ENCODE measurements at places on chromosomes 7 and 10.

DNA sequence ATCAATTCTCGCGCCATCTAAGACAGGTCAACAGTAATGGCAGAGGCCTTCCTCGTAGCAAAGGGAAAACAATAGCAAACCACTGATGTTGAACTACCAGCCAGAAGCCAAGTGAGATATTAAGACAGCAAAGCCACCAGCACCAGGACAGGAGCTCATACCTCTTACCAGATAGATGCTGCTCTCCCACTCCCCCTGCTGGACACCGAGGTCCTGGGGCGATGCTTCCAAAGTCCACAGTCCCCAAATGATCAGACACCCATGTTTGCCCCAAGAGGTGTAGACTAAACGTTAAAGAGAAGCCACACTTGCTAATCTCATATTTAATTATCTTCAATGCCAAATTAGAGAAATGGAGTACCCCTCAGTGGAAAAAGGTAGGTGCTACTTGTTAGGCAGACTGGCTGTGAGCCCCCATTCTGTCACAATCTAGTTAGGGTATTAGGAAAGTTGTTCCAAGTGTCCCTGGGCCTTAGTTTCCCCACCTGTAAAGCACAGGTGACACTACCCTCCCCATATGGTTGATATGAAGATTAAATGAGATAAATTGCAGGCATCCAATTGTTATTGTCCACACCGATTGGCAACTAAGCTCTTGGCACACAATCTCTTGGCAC lies 39.9 kb downstream of the TOMM7 start:
- DNase-seq = peak; percentile 74

- no peak for DNase-seq
These were observed 905.0 kb downstream of the LRMDA start for GRCh38 chr10:76336213-76336963.

DNA sequence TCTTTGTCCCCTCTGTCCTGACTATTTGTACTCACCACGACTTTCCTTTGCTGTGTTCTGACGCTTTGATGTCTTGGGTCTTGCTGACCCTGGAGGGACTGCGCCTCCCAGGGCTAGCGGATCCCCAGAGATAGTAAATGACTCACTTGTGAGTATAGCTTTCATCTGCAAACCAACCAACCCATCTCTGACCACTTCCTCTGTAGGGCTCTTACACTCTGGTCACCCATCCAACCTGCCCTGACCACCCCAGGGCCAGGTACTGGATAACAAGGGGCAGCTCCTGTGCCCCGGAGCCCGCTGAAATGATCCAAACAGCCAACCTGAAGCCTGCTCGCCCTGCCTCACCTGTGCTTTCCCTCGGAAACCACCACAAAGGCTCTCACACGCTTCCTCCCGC lies 125.2 kb upstream of the CARD11 start:
- DNase-seq = peak; percentile 85

- DNase-seq = no peak
These were observed 94.1 kb upstream of the ZNF800 start for GRCh38 chr7:127486654-127487053.

DNA sequence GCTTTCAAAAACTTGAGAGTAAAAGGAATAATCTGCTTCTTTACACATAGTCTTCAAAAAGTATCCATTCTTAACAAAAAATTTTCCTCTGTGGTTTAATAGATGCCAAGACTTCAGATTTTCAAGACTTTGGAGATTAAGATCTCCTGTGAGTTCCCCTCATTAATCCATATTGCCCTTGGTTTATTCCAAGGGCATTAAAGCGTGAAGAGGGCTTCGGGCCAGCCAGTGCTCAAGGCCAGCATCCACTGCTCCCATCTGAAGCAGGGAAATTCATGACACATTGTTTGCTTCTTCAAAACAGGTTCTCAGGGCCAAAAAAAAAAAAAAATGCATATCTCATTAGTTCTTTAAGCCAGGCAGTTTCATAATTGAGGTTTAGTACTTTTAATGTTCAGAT lies 137.3 kb upstream of the RHOBTB1 start:
- DNase-seq = no peak

- no peak for DNase-seq
These were observed 990 bp downstream of the ZNF467 start for GRCh38 chr7:149772241-149772955.

All from islet precursor cell (in vitro differentiated cells).